Kidney epithelial cell (primary cell): ENCODE measurements at places on chromosomes 6 and 20.

DNA sequence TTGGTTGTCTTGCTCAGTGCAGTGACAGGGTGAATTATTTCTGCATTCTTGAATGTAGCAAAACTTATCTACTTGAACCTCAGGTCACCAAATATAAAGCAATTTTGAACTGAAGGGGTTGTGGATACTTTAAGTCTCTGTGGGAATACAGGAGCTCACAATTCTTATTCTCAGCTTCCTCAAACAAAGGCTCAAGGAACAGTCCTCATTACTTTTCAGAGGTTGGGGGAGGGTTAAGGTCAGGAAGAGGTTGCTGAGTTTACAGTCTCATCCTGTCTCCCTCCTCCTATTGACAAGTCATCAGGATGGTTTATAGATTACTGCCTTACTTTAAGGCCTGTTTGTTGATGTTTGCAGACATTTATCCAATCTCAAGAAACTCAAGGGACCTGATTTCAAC is 143.6 kb upstream of the SPACA1 start:
- DNase-seq, result no peak

DNA sequence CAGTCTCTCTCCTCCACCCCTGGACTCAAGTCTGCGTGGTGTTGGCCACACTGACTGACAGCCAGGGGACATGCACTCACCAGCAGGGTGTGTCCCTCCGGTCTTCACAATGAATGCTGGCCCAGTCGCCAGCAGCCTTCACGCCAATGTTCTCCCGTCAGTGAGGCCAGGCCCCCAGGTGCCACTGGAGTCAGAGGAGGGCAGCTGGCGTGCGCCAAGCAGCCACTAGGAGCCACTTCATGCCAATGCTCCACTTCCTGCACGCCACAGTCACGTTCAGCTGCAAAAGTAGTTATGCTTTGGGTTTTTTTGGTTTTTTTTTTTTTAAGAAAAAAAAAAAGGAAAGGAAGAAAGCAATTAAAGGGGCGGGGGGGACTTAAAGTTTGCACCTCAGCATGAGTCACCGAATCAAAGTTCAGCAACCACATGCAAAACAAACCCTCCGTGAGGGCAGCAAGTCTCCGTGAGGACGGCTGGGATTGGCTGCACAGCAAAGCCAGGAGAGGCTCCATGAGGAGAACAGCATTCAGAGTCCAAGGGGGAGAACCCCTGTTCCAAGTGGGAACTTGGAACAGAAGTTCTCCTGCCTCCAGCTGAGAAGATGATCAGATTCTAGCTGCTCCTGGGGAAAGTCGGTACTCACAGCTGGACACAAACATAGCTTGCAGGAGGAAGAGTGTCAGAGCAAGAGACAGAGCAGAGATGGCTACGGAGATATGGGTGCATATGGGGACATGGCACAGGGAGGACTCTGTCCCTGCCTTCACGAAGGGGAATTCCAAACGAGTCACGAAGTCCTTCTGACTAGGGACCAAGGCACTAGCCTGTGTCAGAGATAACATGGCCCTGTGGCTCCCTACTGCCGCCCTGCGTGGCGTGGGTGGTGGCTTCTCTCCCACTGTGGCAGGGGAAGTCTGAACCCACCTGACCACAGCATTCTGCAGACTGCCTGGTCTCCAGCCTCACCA is at the start of gene ZC3H12D:
TSS of gene ZC3H12D (minus strand) at position 282 of the 968 bp plus-strand sequence. CDS start 10,471 bp downstream, outside the sequence.
- DNase-seq, result no peak

DNA sequence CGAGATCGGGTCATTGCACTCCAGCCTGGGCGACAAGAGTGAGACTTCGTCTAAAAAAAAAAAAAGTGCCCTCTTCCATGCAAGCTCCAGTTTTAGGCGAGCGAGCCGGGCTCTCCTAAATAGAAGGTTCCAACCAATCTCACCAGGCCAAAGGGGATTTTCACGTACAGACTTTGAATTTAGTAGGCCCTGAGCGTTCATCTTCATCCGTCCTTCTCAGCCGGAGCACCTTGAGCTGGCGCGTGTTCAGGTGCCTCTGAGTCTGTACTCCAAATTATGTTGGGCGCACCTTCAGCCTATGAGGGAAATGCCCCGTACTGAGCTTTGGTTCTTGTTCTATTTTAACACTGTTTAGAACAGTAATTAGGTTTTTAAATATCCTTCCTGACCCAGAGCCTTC is 817 bp upstream of the TAP2 start:
- no peak for DNase-seq

DNA sequence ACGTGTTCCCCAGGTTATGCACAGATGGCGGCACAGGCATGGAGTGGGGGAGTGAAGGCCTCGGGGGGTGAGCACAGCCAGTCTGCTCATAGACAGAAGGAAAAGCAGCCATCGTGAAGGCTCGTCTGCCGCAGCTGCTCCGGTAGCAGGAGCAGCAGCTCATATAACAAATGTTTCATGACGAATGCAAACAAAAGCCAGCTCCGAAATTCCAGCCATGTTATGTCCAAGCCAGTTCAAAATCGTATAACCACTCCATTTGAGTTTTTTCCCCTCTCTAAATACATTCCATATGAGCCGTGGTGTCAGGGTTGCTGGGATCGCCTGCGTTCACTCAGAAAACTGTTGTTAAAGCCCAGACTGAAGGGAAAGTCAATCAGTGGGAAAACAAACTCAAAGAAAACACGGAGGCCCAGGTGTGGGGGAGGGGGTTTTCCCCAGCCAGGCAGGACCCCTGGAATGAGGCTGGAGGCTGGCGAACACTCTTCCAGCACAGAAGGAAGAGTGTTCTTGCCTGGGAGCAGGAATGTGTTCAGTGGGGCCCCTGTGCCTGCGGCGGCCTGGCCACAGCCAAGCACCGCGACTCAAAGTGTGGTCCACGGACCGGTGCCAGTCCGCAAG is 280.4 kb upstream of the TAB2 start:
- no peak for DNase-seq

DNA sequence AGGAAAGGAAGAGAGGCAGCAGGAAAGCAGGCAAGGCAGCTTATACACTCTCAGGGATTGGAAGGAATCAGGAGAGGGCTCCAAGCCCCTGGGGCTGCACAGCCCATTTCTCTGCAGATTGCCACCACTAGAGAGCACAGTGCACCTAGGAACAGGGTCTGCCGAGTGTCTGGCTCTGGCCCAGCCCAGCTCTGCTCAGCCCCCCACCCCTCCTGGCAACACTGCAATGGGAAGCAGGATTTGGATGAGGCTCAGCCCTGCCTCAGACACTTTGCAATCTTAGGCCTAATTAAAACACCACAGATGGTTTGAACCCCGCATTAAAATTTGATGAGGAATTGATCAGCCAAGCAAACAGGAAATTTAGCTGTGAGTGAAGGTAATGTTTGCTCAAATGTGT is 252.7 kb downstream of the DHX35 start:
- DNase-seq, result no peak

DNA sequence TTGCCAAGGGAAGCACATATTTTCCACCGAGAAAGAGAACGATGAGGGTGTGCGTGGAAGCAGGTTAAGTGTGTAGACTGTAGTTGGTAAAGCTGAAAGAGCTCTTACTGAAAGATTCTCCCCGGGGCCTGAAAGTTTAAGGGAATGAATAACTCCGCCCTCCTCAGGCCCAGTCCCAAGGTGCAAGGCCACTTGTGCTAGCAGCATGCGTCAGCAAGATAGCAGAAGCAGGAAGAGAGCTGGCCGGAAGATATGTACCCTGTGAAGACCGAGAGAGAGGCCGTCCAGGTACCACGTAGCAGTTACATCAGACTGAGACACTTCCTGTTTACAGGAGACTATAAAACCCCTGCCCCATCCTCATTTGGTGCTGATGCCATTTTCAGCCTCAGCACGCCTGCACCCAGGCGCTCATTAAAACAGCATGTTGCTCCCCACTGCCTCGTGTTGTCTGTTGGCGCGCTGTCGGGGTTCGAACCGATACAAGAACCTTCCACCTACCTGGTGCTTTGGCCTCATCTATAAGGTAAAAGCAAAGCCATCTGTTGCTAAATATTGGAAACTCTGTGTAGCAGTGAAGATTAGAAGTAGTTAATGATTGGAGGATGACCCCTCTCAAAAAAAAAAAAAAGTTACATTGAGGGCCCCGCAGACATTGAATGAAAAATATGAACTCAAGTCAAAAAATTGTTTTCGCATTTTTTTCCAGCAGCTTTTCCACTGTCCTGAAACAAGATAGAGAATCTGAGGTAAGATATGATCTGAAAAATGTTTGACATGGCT is 18.6 kb upstream of the FAM135A start:
- DNase-seq, result no peak

- DNase-seq, result peak; percentile 78
Observed at GRCh38 chr6:6686748-6687601, 98.5 kb downstream of the LY86 start.

GRCh38 chr6:35449287-35449881 is 2.8 kb upstream of the FANCE start:
- DNase-seq, result no peak

DNA sequence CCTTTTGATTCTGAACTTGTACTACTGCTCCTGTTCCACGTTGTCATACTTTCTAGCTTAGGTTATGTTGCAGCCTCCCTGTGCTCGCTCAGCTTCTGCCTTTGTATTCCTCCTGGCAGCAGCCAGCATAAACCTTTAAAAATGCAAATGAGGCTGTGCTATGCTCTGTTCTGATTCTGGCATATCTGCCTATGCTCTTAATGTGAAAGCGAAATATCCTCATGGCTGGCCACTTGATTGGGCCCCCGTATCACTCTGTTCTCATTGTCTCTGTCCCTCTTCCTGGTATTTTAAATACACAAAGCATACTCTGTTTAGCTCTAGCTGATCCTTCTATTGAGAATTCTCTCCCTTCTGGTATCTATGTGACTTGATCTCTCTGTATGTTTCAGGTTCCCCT is 139.0 kb downstream of the JARID2 start:
- no peak for DNase-seq

DNA sequence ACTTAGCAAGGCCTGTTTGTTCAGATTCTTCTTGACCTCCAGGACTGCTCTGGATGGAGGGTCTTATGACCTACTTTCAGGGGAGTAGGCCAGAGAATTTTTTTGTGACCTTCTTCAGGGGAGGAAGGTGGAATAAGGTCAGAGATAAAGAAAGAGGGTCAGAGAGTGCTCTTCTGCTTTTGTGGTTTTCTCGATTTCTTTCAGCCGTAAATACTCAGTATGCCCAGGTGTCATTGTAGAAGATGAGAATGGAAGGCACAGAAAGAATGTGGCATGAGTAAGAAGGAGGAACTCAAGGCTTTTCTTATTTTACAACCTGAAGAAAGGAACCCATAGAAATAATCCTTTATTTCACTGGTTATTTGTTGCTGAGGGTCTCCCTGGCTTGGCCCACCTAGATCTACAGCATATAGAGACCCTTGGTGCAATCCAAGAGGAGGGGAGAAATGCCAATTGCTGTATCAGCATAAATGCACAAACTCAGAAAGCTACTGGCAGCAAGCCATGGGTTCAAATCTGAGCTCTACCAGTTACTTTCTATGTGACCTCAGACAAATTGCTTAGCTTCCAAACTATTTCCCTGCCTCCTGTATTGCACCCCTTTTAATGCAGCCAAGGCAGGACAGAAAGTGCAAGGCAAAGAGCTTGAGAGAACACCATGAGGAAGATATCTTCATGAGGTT is 68.0 kb downstream of the OLIG3 start:
- no peak for DNase-seq

DNA sequence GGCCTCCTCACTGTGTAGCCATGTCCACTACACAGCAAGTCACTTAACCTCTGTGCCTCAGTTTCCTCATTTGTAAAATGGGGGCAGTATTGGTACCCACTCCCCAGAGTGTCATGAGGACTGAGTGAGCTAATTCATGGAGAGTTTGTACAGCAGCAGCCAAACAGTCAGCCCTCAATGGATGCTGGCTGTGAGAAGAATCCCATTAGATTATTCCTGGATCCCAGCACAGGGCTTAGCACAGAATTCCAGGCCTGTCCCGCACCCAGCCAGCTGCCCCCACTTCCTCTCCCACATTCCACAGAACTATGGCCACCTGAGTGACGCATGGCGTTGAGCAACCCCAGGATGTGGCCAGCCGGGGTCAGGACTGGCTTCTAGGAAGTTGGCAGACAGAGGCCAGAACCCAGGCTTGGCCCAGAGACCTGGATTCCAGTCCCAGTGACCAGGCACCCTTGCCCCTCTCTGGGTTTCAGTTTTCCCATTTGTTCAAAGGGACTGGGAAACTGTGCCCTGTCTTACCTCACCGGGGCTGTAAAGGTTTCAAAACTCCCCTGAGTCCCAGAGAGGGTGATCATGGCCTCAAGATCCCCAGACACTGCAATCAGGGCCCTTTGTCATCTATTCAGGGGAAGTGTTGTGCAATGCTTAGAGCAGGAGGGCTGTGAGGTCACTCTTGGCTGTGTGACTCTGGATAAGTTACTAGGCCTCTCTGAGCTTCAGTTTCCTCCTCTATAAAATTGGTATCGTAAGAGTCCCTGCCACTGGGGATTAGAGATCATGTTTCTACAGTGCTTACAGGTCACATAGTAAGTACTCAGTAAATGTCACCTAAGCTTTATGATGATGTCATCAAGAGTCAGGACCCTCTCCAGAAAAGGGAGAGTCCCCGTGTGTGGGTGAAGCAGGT is 3.0 kb upstream of the TGM2 start:
- peak; percentile 84 for DNase-seq

- no peak for DNase-seq
Observed at GRCh38 chr6:170367241-170367640, 60.7 kb downstream of the FAM120B start.
